ENCODE measurements at places on chromosomes 1 and 21.
A peak's percentile ranks its signal among the peaks of the same experiment; 100 is the strongest.

DNA sequence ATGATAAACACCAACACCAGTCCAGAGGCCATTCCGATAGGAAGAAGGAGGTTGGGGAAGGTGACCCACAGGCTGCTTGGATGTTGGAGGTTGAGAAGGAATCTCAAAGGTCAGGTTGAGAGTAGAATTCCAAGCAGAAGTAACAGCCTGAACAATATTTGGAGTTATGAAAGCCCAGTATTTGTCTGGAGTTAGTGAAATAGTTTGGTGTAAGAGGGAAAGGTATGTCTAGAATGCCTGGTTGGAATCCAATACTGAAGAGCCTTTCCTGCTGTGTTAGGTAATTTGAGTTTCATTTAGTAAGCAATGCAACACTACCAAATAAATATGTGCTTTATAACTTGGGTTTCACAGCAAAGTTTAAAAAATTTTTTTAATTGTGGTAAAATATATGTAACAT, 70.5 kb upstream of the MCOLN3 start:
- DNase-seq: no peak

- DNase-seq: no peak
Measured at GRCh38 chr1:10906866-10907519, 105.5 kb upstream of the TARDBP start.

DNA sequence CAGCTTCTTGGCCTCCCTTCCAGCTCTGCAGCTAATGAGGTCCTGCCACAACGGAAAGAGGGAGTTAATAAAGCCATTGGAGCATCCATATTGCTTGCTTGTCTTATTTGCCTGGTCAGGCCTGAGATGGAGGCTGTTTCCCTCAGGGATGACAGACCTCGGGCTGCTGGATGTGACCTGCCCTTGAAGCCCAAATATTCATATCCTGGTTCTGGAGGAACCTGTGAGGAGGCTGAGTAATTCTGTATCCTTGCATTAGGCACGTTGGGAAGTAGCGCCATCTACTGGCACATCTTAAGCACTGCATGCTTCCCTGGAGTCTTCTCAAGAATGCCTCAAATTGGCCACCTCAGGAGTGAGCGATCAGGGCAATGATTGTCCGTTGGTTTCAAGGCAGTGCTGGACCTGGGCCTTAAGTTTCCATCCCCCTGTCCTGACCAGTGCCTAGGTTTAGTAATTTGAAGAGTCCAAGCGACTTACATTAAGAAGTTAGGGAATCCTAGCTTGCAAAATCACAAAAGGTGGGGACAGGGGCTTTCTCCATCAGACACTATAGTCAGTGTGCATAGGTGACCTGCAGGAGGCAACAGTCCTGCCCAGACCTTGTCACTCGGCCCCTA, 13.8 kb upstream of the NASP start:
- peak; percentile 77 for DNase-seq

GRCh38 chr1:101253976-101254674, 17.3 kb downstream of the S1PR1 start:
- DNase-seq: peak; percentile 32

DNA sequence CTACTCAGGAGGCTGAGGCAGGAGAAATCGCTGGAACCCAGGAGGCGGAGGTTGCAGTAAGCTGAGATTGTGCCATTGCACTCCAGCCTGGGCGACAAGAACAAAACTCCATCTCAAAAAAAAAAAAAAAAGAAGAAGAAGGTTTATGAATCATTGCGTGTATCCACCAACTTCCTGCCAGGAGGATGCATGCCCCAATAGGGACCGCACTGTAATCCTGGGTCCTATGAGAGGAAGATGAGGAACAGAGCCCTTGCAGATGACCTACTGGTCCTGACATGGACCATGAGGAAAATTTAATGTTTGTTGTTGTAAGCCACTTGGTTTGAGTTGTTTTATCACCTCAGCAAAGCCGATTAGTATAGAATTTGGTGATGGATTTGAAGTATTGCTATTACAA, 56.7 kb downstream of the PTGS2 start:
- DNase-seq: no peak

GRCh38 chr1:196774175-196774574, 465 bp upstream of the CFHR3 start:
- no peak for DNase-seq

GRCh38 chr21:16194095-16194787, 464.5 kb downstream of the USP25 start:
- peak; percentile 15 for DNase-seq

- no peak for DNase-seq
Measured at GRCh38 chr1:113875714-113876113, 4.2 kb upstream of the PTPN22 start.

GRCh38 chr1:222697826-222698225, 14.5 kb downstream of the AIDA start:
- no peak for DNase-seq

GRCh38 chr1:235617808-235618207, 31.8 kb downstream of the GNG4 start:
- DNase-seq: no peak

GRCh38 chr1:155064111-155064831, 731 bp downstream of the EFNA4 start:
- DNase-seq: peak; percentile 61

DNA sequence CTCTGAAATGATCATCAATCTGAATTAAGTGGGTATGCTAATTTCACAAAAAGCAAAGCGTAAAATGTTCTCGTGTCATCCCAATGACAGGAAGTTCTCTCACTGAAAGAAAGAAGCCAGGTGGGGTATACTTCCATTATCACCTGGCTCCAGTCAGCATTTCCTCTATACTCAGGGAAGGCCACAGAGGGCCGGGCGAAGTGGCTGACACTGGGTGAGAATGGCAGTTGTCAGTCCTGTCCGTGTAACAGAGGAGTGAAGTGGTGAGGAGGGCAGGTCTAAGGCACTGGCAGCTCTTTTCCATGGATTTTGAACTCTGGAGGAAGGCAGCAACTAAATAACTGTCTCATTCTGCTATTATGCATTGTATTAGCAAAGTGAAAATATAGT, 60.4 kb downstream of the CAPN2 start:
- DNase-seq: no peak

GRCh38 chr21:30408782-30409494, 13.1 kb downstream of the KRTAP13-1 start:
- peak; percentile 20 for DNase-seq

- DNase-seq: no peak
Measured at GRCh38 chr1:230342019-230342418, 84.1 kb downstream of the PGBD5 start.

All from activated CD8-positive, alpha-beta T cell treated with anti-CD3 and anti-CD28 coated beads for 36 hours (primary cell).